ENCODE measurements at places on chromosomes 4 and X.
A peak's percentile ranks its signal among the peaks of the same experiment; 100 is the strongest.

DNA sequence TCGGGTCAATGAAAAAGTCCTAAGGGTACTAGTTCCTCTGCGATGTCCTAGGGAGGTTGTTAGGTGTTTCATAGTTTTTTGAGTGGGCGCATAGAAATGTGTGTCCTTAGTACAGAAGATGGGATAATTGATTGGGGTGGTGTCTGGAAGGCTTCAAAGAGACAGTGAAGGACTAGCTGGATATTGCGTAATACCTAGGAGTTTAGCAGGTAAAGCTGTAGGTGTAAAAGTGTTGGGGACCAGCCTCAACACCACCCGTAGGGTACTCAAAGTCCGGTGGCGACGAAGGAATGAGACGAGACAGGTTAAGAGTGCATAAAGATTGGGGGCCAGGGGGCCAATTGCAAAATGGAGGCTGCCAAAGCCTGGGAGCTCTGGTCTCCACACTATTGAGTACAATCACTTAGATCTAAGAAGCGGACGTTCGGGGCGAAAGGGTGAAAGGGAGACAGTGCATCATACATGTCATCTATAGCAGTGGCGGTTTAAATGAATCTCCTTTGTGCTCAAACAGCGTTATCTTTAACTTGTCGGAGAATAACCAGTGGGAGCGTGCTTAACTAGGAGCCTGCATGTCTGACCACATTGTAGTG lies 1.0 kb downstream of the TRMT44 start:
- no peak for DNase-seq

DNA sequence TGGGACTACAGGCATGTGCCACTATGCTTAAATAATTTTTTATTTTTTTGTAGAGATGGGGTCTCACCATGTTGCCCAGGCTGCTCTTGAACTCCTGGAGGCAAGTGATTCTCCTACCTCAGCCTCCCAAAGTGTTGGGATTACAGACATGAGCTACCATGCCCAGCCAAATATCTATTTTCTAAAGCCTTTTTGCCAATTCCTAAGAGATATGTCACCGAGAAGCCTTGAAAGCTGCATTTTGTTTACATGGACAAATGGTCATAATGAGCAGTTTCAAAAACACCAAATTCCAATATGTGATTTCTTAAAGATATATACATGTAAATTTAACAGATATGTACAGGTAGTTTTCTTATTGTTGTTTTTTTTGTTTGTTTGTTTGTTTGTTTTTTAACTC lies 33.0 kb upstream of the PGRMC2 start:
- DNase-seq = no peak

GRCh38 chr4:20288047-20288650 lies 36.4 kb downstream of the SLIT2 start:
- no peak for DNase-seq

- DNase-seq = no peak
Measured at GRCh38 chr4:182640932-182641331, 276.3 kb downstream of the DCTD start.

GRCh38 chrX:109537324-109537665 lies 651 bp downstream of the NXT2 start:
- DNase-seq = no peak

- DNase-seq = peak; percentile 40
Measured at GRCh38 chrX:40773809-40774208, 38.5 kb upstream of the MED14 start.

DNA sequence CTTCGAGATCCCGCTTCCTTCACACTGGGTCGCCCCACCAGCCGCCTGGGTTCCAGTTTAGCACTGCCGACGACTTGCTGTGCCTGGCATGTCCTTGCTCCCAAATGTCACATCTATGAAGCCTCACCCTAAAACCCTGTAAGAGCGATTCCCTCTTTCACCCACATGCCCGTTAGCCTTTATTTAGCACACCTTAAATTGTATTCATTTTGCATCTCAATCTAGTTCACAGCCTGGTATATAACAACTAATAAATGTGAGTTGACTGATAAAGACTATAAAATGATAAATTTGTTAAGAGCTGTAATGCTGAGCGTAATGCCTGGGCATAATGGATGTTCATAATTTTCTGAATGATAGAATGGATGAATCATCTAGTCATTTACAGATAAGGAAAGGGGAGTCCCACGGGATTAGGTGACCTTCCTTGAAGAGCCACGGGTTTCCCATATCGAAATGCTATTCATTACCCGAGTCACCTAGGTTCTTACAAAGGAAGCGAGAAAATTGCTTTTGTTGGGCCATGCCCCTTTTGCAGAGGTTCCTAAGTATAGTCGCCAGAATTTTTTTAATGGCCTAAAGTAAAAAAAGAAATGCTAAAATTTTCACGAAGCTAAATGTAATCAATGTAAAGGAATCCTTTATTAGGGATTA lies 1.1 kb upstream of the AP1S2 start:
- DNase-seq = no peak

GRCh38 chr4:120843849-120844527 lies 78.5 kb downstream of the PRDM5 start:
- peak; percentile 19 for DNase-seq

DNA sequence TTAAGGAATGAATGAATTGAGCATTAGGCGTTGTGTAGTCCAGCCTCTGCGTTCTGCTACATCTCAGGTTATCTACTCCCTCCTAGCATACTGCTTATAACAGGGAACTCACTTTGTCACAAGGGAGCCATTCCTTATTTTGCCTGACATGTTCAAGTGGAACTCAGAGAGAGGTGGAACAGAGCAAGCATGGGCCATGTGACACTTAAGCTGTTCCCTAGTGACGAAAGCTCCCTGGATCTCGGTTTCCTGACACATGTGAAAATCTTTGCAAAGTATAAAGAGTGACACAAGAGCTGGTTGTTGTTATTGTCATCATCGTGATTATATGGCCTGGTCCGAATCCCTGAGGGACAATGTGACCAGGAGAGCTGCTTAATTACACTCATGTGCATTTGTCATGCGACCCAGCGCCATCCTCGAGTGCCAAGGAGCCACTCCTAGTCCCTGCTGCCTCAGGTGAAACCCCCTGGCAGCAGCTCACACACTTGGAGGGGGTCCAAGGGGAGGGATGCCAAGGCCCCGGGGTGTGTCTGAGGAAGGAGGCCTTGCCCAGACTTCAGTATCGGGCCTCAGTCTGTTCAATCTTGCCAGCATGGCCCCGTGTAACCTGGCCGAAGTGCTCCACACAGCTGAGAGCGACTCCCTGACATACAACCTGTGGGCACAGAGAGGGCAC lies 98.5 kb upstream of the MAP3K15 start:
- DNase-seq = no peak

- DNase-seq = no peak
Measured at GRCh38 chr4:168711197-168712140, 214.6 kb downstream of the PALLD start.

DNA sequence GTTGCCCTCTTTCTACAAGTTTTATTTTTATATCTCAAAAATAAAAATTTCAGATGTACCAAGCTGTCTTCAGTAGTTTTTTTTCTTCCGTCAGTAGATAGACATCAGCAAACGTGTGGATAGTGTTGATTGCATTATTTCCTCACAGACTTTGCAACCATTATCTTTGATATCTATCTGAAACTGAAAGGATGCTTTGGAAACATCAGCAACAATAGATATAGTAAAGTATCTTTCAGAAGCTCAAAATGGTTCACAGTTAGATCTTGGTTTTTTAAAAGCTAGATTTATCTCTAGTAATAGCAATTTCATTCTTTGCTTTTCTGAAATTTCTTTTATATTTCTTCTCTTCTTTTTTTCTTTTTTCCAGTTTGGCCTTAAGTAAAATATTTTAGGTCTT lies 246.9 kb upstream of the PCDH7 start:
- DNase-seq = no peak

DNA sequence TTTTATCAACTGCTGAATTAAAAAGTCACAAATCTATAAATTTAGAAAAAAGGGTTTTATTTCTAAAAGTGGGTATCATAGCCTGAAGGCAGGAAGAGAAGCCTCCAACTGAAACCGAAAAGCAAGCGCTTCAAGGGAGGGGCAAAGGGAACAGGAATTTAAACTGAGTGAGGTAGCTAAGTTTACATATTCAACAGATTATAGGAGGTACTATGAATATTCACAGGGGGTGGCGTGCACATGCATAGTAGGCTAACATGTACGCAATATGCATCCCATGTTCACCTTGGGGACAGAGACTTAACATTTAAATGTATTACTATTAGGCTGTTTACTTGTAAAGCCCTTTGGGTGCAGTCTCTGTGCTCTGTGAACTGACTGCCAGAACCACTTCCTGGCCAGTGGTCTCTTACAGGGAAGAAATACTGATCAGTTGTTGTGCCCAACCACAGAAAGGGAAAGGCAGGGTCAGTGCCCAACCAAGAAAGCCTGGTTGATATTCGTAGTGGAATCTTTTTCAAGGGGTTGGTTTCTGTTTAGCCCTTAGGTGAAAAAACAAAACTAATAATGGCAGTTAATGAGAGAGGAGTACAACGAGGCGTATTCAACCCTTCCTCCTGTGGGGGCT lies 168.7 kb upstream of the GALNTL6 start:
- DNase-seq = peak; percentile 28

All from COLO829 (cell line).